Amniotic stem cell (primary cell): ENCODE measurements at places on chromosomes 3 and 15.

- DNase-seq: no peak
Observed at GRCh38 chr15:43347114-43347513, 16.7 kb upstream of the LCMT2 start.

DNA sequence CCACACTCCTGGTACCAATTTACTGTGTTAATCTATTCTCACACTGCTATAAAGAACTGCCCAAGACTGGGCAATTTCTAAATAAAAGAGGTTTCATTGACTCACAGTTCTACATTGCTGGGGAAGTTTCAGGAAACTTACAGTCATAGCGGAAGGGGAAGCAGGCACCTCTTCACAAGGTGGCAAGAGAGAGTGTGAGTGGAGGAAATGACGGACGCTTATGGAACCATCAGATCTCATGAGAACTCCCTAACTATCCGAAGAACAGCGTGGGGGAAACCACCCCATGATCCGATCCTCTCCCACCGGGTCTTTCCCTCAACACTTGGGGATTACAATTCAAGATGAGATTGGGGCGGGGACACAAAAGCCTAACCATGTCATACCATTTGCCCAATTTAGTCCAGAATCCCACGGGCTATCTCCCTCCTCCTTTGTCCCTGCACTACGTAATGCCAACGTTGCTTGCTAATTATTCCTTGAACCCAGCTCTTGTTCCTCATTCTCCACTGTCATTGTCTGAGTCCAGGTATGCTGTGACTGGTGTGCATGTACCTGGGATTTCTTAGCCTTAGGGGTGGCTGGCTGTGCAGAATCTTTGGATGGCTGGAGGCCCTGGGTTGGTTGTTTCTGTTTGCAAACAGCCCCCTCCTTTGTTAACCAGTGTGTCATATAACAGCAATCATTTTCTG is 3.4 kb downstream of the PIGZ start:
- no peak for DNase-seq

DNA sequence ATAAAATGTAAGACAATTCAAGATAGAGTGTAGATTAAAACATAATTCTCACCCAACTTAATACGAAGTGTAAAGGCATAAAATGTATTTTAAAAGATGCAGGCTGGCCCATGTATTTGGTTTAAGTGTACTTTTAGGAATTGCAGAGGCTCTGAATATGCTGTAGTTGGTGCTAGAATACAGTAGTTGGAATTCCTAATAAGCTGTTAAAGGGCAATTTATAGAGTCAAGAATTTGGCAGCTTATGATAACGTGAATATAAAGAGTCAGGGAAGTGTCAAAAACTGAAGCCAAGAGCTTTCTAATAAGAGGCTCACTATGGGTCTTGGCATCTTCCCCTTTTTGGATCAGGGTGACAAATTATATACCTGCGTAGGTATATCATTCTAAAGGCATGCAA is 36.5 kb downstream of the ADAMTS9 start:
- DNase-seq: no peak

DNA sequence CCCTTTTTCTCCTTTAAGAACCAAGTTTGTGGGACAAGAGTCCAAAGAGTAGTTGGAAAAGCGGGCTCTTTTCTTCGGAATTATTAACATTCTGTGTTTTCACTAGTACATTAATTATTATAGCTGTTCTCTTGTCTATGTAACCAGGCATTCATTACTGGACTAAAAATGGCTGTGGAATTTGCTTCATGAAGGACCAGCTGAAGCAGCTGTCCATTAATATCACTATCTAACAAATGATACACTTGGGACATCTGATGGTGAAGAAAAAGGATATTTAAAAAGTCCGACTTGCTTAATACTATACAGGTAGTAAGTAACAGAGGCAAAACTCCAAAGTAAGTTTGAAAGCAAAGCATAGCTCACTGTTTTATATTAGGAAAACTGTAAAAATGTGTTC is 728.9 kb upstream of the DPPA4 start:
- no peak for DNase-seq

DNA sequence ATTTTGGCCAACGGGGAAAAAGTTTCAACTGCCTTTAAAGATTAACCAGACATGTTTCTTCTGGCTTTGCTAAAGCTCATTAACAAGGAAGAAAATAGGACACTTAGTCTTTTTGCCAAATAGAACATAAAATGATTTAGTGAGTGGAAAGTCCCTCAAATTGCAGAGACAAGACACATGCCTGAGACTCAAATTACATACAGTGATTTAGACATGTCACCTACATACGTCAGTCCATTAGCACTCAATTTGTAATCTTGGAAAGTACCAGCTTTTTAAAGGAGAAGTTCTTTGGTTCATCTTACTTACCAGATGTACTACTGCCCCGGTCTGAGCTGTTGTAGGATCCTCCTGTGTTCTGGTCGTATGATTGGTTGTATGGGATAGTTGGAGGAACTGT is 1134.2 kb downstream of the ROBO1 start:
- no peak for DNase-seq

DNA sequence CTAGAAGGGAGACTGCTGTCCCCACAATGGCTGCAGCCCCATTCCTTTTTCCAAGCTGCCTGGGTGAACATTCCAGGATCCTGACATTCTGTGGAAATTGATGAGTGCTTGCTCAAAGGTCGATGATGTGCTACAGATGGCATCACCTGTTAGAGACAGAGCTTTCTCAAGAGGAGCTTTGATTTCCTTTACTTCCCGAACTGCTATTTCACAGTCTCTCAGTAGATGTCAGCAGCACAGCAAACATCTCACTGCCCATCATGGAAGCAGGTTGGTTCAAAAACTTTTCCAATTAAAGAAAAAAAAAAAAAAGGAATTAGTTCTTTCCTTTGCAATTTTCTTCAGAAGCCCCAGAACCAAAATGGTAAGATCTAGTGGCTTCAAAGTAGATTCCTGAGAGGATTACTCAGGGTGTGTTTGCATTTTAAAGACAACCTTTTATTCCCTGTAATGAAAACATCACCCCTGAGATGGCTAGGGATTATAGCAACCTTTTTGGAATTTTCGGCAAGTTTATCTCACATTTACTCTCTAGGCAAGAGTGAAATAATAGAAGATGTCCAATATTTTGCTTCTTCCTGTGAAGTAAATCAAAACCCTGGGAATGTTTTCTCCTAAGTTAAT is 44.8 kb downstream of the POLR2M start:
- DNase-seq: no peak

GRCh38 chr3:14758297-14758696 is 60.5 kb upstream of the FGD5 start:
- DNase-seq: no peak

DNA sequence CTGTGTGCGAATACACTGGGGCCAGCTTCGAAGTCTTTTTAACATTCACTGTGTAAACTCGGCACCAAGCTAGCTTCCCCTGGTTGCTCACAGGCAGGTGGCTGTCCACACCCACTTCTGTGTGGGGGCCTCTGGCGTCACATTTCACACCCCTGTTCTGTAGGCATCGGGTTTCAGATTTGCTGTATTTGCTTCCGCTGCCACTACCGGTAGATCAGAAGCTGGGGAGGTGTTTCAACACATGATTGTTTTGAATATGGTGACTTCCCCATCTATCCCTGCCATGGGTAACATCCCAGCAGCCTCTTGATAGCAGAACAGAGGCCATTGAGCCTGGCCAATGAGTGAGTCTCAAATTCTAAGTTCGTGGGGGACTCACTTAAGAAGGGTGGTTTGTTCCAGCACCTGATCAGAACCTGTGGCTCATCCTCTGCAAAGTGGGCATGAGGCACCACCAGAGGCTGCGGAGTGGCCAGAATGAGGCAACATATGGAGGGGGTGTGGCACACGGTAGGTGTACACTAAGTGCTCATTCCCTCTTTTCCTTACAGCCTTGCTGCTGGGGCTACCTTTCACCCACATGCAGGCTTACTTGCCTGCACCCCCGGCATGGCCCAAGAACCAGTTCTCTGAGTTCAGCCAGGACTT is 61.5 kb downstream of the IQSEC1 start:
- DNase-seq: no peak

DNA sequence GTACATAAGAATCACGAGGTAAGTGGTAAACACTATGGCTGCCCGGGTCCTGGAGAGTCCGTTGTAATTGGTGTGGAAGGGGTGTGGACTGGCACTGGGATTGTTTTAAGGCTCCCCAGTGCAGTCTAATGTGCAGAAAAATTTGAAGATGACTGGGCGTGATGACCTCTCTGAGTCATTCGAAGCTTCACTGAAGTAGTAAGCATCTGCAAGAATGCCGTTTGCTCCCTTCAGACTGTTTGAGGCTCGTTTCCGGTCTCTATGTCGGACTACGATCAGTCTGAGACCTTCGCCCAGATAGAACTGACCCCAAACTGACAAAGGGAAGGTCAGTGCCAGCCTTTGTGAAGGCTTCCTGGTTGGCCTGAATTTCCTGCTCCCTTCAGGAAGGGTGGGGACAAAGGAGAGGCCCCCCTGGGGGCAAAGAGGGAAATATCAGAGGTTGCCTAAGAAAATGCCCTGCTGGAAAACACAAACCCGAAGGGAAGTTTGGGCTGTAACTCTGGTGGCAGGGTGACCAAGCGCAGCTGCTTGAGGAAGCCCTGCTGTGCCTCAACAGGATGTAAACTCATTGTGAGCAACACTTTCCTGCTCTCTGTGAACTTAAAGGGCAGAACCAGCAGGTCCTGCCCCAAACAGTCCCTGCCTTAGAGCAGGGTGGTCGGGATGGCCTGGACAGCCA is 34.6 kb downstream of the BTD start:
- peak; percentile 87 for DNase-seq

- no peak for DNase-seq
Observed at GRCh38 chr3:185153861-185154629, 1.2 kb upstream of the C3orf70 start.

- DNase-seq: peak; percentile 18
Observed at GRCh38 chr3:8619548-8619947, 25.1 kb downstream of the SSUH2 start.

GRCh38 chr15:32818758-32819447 is 101.1 kb downstream of the GREM1 start:
- no peak for DNase-seq

DNA sequence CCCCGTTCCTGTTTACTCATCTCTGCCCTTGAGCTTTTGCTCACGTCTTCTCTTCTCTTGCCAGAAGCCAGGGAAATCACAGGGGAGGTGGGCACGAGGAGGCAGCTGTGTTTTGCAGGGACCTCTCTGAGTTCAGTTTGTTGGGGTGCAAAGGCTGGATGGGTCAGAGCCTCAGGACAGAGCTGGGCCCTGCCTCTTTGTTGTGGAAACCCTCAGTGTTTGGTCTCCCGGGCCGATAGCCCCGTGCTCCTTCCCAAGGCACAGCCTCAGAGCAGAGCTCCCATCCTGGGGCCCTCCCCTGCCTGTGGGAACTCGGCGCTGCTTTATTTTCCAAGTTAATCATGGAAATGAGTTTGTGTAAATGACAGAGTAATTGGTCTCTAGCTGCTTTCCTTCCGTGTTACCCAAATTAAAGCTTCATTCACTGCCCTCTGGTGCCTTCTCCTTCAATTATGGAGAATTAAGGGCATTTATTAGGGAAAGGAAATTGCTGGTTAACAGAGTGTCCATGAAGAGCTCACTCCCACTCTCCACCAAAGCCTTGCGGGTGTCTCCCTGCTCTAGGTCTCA is 40.9 kb downstream of the BDH1 start:
- DNase-seq: no peak

DNA sequence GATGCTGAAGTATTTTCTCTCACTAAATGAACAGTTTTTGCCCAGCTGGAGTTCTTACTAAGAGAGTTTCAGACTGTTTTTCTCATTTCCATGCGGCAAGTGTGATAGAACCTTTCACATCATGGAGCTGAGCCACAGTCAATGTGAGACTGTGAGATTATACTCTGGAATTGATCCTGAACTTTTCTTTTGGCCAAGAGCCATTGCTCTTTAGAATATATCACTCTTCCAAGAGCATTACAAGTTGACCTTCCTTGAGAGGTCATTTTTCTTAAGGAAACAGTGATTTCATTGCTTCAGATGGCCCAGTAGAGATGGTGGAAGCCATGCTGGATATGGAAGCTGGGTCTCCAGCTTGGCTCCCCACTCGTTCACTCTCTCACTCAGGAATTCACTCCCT is 212.9 kb upstream of the UMPS start:
- no peak for DNase-seq

DNA sequence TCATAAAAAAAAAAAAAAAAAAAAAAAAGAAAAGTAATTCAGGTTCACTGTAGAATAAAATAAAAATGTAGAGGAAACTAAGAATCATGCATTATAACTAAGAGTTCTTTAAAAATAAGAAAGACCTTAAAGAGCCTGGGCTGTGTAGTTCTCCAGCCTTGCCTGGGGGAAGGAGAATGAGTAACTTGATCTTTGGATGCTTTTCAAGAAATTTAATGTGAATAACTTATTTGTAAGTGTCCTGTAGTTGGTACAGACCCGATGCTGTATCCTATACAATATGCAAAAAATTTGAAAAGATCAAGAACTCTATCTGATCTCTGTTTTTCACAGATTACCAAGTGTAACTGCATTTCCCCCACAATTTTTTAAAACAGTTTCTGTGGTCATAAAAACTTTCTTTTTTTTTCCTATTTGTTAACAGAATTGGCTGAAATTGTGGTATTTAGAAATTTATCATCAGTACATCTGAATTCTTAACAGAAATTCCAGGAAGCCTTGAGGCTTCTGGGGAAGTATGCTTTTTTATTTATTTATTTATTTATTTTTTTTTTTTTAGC is 195.3 kb downstream of the THRB start:
- no peak for DNase-seq

GRCh38 chr15:38508647-38509046 is 54.7 kb downstream of the FAM98B start:
- no peak for DNase-seq

DNA sequence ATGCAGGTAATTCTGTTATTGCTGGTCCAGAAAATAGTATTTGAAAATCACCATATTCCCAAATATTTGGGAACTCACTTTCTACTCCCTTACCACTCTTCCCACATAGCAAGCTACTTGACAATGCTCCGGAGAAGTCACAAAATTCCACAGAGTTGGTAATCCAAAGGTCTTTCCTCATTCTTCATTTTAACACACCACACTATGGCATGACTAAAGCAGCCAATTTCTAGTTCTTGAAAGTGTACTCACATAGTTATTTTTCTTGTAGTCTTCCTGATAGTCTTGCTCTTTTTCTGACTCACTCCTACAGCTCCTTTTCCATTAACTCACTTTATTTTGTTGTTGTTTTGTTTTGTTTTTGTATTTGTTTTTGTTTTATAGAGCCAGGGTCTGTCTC is 67.2 kb downstream of the MYO9A start:
- no peak for DNase-seq

DNA sequence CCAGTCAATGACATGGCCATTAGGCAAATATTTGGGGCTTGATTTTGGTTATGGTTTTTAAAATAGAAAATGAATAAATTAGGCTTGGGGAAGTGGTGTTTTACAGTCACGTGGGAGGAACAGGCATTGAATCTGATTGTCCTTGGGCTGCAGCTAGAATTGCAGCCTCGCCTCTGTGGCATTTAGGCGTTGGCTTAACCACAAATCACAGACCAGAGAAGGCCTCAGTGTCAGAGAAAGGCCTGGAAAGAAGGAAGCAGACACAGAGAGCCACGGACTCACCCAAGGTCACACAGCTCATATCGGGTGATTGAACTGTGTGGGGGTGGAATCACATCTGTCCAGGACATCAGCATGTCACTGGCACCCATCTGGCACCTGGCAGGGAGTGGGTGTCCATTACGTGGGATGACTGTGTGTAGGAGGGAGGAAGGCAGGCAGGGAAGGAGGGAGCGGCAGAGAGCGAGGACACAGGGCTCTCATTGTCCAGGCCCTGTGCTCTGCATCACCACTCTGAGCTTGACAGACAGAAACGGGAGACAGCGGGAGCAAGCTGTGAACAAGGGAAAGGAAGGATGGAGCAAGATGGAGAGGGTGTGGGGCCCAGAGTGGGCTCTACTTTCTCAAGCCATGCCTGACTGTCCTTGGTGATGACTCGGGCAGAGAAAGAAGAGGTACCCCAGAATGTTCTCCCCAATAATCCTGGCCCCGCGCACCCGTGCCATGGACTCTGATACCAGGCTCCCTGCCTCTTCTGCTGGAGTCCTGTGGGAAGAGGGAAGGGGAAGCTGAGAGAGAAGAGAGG is 186.4 kb downstream of the FAM43A start:
- no peak for DNase-seq
